ENCODE measurements at places on chromosomes 5 and 9.

- no peak overlapping the region for H3K4me3 ChIP-seq
Observed at GRCh38 chr5:137696481-137696880, 39.4 kb downstream of the KLHL3 start.

DNA sequence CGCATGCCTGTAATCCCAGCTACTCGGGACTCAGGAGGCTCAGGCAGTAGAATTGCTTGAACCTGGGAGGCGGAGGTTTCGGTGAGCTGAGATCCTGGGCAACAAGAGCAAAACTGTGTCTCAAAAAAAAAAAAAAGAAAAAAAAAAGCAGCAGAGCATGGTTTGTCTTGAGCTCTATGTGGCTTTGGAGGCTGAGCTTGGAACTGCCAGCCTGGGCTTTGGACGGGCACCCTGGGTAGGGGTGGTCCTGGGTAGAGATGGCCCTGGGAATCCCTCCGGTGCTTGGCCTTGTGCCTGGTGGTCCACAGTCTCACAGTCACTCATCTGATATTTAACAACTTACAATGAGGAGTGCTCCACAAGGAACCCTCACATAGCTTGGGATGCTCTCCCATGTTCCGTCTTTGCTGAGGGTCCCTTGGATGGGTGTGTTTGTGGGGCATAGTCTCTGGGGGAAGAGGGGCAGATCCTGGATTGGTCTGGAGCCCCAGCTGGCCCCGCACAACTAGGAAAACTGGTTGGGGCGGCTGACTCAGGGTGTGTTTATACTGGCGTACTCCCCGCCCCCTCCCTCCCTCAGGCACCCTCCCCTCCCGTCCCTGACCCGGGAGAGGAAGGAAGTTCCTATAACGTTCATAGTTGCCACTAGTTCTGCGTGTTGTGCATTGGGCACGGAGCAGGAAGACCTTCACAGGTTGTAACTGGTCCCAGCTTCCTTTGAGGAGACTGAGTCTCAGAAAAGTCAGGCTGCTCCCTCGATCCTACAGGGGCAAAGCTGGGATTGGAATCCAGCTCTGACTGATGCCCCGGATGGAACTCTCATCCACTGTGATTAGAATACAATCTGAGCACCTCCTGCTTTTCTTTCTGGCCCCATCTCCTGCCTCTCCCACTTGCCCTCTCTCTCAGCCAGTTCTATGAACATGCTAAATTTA lies 11.2 kb downstream of the IER5L start:
- peak overlapping the region; percentile 91 for H3K27ac ChIP-seq
- H3K4me3 ChIP-seq, result peak overlapping the region; percentile 41
- peaks cover 45% of the 10 kb centered on the region for H3K4me1 ChIP-seq
- no peaks in the 10 kb centered on the region for H3K27me3 ChIP-seq
- DNase-seq, result peak; percentile 47

DNA sequence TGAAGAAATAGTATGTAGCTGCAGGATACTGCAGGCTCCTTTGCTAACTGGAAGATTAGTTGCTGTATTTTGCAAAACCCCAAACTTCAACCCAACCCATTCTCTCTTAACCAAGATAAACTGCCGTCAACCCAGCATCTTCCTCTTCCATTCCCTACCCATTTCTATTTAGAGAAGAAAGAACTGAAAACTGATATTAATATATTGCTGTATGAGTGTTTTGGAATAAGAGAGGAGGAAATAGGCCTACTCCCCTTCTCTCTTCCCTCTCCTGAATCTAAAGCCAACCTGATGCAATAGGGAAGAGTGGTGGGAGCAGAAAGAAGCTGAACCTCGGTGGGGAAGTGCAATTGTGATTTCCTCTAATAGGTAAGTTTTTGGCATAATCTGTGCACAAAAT lies 83.7 kb downstream of the TMEM215 start:
- no peaks in the 10 kb centered on the region for H3K36me3 ChIP-seq
- H3K4me3 ChIP-seq, result no peak overlapping the region
- peaks cover 20% of the 10 kb centered on the region for H3K27me3 ChIP-seq
- H3K27ac ChIP-seq, result no peak overlapping the region
- no peaks in the 10 kb centered on the region for H3K4me1 ChIP-seq
- no peak for DNase-seq

DNA sequence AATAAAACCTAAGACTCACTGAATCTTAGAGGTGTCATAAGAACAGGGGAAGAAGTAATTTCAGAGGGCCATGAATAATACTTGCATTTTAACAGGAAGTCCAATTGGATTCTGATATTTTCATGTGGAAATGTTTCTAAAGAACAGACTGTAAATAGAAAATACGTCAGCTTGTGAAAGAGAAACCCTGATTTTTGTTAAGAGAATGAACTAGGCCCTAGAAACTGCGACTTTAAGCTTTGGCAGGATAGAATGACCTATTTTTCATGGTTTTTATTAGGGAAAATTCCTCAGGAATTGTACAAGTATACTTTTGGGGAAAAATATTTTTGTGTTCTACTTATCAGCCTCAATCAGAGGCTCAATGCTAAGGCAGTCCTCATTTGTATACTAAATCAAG lies 215.5 kb upstream of the ACTBL2 start:
- peak overlapping the region; percentile 43 for H3K27ac ChIP-seq
- no peak for DNase-seq
- no peaks in the 10 kb centered on the region for H3K27me3 ChIP-seq
- H3K36me3 ChIP-seq, result no peaks in the 10 kb centered on the region
- H3K4me1 ChIP-seq, result peaks cover 39% of the 10 kb centered on the region

GRCh38 chr9:123218831-123219230 lies 49.6 kb downstream of the STRBP start:
- H3K4me1 ChIP-seq, result peaks cover 52% of the 10 kb centered on the region
- no peak for DNase-seq
- H3K27me3 ChIP-seq, result no peaks in the 10 kb centered on the region
- no peaks in the 10 kb centered on the region for H3K36me3 ChIP-seq
- H3K27ac ChIP-seq, result peak overlapping the region; percentile 13

DNA sequence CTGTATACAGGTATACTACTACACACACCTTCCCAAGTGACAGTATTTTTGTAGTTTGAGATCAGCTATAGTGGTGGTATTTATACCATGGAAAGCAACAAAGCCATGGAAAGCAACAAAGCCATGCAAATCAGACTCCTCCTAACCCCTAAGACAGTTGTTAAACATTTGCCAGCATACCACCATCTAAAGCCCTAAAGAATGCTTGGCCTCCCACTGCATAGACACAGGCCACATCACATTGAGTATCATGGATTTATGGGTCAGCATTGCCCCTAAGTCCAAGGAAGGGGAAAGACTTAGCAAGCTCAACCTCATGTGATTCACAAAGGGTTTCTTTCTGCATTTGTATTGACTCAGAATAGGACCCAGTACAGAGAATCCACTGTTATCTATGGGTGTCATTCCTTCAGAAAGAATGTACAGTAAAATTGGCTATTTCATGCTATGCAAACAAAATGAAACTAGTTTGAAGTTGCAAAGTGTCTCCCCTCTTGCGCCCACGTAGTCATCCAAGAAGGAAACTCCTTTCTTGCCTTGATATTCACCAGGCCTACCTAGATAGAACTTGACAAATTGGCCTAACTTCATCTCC lies 70.4 kb upstream of the IQGAP2 start:
- peaks cover 2% of the 10 kb centered on the region for H3K36me3 ChIP-seq
- peak overlapping the region; percentile 39 for H3K27ac ChIP-seq
- no peaks in the 10 kb centered on the region for H3K27me3 ChIP-seq
- H3K4me1 ChIP-seq, result peaks cover 45% of the 10 kb centered on the region

DNA sequence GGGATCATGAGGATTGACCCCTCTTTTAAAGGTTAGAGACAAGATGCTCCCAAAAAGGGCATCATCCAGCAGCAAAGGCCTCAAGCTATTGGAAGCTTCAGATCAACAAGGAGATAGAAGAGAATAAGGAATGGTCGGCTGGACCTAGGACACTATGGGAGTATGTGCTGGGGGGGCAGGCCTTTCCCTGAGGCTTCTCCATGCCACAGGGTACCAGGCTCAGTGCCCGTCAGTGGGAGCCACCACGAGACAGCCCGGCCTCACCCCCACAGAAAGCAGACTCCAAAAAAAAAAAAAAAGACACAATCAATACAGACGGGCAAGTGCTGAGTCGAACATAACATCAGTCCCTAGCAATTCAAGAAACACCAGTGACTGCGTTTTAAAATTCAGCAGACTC lies 117.4 kb downstream of the KLHL3 start:
- no peaks in the 10 kb centered on the region for H3K36me3 ChIP-seq
- H3K27ac ChIP-seq, result no peak overlapping the region
- H3K27me3 ChIP-seq, result no peaks in the 10 kb centered on the region
- DNase-seq, result no peak
- no peaks in the 10 kb centered on the region for H3K4me1 ChIP-seq

DNA sequence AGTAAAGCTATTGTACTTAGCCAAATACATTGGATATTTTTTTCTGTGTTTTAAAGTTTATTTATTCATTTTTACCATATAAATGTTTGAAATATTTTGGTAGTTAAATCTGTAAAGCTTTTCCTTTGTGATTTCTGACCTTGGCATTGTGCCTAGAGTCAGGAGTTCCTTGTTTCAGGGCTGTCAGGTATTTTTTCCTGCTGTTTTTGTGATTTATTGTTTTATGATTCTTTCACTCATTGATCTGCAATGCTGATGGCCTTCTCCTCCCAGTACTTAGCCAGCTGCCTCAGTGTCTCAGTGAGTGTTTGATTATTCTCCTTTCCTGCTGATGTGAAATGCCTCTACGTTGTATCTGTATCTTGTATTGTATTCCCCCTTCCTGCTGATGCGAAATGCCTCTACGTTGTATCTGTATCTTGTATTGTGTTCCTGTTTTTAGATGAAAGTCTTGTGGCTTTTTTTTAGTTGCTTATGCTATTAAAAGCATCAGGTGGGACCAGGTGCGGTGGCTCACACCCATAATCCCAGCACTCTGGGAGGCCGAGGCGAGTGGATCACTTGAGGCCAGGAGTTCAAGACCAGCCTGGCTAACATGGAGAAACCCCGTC lies 61.0 kb downstream of the EHMT1 start:
- H3K36me3 ChIP-seq, result no peaks in the 10 kb centered on the region
- no peaks in the 10 kb centered on the region for H3K27me3 ChIP-seq
- H3K4me1 ChIP-seq, result peaks cover 31% of the 10 kb centered on the region
- H3K4me3 ChIP-seq, result no peak overlapping the region
- DNase-seq, result no peak

DNA sequence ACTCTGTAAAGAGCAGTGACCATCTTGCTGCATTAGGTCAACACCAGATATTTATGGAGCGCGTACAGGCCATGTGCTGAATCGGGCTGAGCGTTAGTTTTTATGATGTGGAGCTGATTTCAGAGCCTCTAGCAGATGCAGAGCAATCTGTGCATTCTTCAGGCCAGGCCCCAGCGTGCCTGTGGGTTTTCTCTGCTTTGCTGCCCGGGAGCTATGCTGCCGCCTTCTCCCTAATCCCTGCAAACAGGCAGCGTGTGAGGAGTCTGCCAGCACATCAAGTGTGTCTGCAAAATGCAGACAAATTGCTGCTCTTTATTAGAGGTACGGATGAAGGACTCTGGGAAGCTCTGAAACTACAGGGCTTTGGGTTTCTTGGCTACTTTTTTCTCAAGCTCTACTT lies 170.0 kb downstream of the NTRK2 start:
- peaks cover 21% of the 10 kb centered on the region for H3K4me1 ChIP-seq
- peak; percentile 49 for DNase-seq
- H3K4me3 ChIP-seq, result no peak overlapping the region
- no peaks in the 10 kb centered on the region for H3K36me3 ChIP-seq
- H3K27ac ChIP-seq, result no peak overlapping the region

DNA sequence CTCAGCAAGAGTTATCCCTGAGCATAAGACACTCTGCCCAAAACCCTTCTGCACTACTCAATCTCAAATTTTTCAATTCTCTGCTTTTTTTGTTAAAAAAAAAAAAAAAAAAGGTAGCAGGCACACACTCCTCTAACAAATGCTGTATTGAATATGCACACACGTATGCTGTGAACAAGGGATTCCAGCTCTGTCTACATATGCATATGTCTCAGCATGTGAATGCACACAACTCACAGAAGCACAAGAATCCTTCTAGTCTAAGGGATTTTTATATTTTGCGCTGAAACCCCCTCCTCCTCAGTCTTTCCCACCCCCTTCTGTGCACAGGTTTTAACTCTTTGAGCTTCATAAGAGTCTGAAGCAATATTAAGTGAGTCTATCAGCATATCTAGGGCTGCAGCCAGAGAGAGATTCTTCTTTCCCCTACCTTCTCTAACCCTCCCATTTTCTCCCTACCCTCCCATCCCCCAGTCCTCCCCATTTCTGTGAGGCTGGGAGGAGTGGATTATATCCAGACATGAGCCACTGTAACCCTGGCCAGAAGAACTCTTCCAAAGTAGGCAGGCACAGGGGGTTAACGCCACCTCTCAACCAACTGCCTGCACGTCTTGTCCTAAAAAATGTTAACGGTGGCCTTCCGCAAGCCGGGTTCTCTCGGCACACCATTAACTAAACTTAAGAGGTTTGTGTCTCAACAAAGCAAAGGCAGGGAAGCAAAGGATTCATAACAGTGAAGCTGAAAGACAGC lies 1.0 kb downstream of the GABRB2 start:
- peak overlapping the region; percentile 72 for H3K4me3 ChIP-seq
- no peaks in the 10 kb centered on the region for H3K36me3 ChIP-seq
- peaks cover 85% of the 10 kb centered on the region for H3K27me3 ChIP-seq
- no peak for DNase-seq
- peaks cover 24% of the 10 kb centered on the region for H3K4me1 ChIP-seq

DNA sequence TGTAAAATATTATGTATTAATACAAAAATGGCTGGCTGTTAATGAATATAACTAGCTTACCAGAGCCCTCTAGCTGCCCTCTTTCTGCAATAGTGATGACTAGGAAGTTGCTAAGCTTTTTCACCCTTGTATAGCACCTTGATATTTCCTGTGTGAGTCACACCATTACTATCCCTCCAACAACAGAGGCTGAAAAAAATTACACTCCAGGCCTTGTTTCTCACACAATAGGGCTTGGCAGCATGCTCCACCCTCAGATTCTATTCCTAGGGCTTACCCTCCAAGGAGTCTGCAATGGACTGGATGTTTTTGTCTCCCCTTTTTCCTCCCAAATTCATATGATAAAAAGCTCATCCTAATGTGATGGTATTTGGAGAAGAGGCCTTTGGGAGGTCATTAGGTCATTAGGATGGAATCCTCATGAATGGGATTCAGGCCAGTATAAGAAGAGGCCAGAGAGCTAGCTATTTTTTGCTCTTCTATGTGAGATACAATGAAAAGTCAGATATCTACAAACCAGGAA lies 184.6 kb upstream of the MAP1B start:
- H3K27ac ChIP-seq, result no peak overlapping the region
- no peak overlapping the region for H3K4me3 ChIP-seq
- no peak for DNase-seq
- no peaks in the 10 kb centered on the region for H3K27me3 ChIP-seq
- peaks cover 11% of the 10 kb centered on the region for H3K4me1 ChIP-seq

All from mesothelial cell of epicardium (in vitro differentiated cells).